ENCODE measurements at places on chromosomes 4 and X.

DNA sequence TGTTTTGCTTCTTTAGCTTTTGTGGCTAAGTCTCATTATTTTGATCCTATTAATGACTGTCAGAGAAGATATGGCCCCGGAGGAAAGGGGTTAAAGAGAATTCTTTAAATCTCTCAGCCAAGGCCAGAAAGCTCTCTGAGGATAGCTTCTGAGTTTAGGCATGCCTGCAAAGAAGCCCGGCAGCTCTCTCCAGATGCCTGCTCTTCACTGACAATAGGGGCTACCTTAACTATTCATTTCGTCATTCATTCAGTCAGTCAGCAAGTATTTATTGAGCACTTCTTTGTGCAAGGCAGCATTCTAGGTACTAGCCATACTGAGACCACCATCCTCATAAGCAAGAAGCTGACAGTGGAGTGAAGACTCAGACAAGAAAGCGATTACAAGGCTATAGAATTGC is 34.0 kb upstream of the BMP15 start:
- DNase-seq, result no peak

DNA sequence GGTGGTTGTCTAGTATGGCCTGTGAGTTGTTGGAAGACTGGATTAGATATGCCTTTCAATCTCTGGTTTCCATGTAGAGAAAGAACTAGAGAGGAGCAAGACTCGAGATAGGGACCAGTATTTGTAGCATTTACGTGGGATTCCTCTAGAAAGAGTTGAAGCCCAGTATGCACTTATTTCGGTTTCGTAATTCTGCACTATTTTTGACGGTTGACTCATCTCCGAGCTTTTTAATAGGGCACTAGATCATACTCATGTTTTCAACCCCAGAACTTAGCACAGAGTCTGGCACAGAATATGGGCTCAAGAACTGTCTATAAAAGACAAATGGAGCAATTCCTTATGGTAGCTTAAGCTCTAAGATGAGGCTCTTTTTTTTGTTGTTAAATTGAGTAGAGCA is 15.7 kb downstream of the HELT start:
- no peak for DNase-seq

- no peak for DNase-seq
These were observed 44.2 kb downstream of the GBA3 start for GRCh38 chr4:22736912-22737311.

DNA sequence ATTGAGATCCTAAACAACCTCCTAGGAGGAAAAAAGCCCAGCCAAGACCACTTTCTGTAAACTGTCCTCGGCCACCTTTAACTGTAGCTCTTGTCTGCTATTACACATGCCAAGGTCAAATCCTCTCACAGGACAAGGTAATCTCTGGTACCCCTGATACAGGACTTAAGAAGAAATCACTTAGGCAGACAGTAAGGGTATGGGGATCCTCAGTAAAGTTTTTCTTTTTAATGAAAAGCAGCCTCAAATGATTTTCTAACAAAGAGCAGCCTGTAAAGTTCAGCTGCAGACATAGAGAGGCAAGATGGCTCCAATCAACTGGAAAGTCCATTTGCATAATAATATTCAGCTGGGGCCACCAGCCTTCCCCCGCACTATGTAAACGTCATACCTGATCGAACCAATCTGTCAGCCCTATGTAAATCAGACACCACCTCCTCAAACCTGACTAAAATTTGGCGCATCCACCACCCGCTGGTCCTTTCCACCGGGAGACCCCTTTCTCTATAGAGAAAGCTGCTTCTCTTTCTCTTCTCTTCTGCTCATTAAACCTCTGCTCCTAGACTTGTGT is 14.6 kb upstream of the MPP1 start:
- DNase-seq, result no peak

DNA sequence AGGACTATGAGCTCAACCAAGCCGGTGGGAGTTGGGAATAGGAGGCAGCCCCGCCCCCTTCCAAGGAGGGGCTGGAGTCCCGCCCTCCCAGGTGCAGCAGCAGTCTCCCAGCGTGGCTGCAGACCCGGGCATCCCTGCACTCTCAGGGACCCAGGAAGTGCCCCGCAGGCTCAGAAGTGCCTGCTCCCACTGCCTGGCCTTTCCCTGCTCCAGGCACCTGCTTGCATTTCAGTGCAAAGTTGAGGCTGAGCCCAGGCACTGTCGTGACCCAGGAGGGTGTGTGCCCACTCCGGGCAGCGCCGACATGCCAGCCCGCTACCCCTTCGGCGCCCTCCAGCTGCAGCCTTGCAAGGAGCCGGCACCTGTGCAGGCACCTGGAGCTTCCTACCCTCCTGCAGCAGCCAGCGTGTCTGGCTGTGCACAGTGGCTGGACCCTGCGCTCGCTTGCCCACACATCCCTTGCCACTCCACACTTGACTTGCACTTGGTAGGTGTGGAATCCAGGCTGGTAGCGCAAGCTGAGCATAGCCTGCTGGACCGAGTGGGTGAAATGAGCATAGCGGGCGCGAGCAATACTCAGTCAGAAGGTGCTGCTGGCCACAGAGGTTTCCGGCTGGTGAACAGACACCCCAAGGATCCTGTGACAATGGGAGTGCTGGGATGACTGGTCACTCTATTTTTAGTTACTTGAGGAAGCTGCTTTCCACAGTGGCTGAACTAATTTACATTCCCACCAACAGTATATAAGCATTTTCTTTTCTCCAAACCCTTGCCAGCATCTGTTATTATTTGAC is 236.3 kb downstream of the PCDH10 start:
- DNase-seq, result no peak

- DNase-seq, result no peak
These were observed 143.1 kb upstream of the MAD2L1 start for GRCh38 chr4:120209706-120210105.

GRCh38 chrX:2226182-2226581 is 274.6 kb downstream of the DHRSX start:
- DNase-seq, result no peak

- no peak for DNase-seq
These were observed 106.7 kb upstream of the GK2 start for GRCh38 chr4:79514621-79515329.

DNA sequence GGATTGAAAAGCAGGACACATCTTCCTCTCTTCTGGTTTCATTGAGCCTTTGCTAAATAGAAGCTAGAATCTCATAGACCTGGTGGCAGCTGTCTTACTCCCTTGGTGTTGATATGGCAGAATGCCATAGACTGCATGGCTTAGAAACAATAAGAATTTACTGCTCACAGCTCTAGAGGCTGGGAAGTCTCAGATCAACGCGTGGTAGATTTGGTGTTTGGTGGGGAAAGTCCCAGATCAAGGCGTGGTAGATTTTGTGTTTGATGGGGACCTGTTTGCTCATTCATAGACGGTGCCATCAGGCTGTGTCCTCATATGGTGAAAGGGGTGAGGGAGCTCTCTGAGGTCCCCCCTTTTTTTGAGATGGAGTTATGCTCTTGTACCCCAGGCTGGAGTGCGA is 57.6 kb upstream of the PPP2R3B start:
- no peak for DNase-seq

Data from central memory CD8-positive, alpha-beta T cell (primary cell).